Muscle of leg (tissue), 16 donors: ENCODE measurements at places on chromosomes 3 and 15.

- H3K27ac ChIP-seq = no peak overlapping the region
- H3K27me3 ChIP-seq = no peaks in the 10 kb centered on the region
Measured at GRCh38 chr3:12897381-12898289, 56.3 kb upstream of the RPL32 start.

DNA sequence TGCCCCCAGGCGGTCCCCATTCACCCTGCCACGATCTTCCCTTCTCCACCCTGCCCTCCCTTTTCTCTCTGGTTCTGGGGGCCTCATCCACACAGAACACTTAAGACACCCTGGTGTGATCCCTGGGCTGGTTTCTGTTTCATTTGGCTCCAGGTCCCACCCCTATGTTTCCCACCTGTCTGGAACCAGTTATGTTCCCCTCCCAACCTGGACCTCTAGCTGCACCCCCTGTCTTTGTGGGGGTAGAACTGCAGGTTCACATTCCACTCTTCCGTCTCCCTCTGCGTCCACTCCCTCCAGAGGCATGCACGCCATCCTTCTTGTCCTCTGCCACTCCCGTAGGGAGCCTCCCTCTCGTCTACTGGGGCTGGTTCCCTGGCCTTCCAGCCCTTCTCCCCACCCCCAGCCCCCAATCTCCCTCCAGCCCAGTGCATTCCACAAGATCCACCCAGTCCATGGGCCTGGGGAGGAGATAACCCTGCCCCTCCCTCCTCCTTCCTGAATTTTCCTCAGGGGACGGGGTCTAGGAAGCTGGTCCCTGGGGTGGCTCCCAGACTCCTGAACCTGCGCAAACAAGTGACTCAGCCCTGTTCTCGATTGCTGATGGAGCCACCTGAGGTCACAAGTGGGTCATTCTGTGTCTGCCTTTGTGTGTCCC is 73.8 kb downstream of the ABTB1 start:
- no peak overlapping the region for H3K4me3 ChIP-seq
- no peak for DNase-seq
- peaks cover 79% of the 10 kb centered on the region for H3K4me1 ChIP-seq
- H3K27me3 ChIP-seq = no peaks in the 10 kb centered on the region

GRCh38 chr3:150348500-150348899 is 59.6 kb upstream of the TSC22D2 start:
- peaks cover 27% of the 10 kb centered on the region for H3K4me1 ChIP-seq
- DNase-seq = peak; percentile 71
- H3K27me3 ChIP-seq = no peaks in the 10 kb centered on the region
- no peak overlapping the region for H3K4me3 ChIP-seq
- no peaks in the 10 kb centered on the region for H3K36me3 ChIP-seq
- peak overlapping the region; percentile 18 for H3K27ac ChIP-seq

DNA sequence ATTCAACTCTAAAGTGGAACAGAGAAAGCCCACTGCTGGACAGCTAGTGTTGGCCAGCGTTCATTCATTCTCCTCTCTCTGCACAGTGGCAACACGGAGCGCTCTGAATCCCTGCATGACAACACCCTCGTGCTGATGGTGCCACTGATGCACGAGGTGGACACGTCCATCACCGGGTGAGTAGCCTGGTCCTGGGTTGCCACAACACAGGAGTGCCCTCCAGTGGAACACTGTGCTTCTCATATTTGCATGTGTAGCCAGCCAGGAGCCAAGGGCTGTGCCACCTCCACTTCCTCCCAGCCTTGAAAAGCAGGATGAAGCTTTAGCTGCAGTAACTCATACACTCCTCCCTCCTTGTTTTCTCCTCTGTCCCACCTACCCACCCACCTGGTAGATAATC is 120.0 kb upstream of the CTDSPL start:
- peak; percentile 33 for DNase-seq
- no peak overlapping the region for H3K4me3 ChIP-seq
- no peak overlapping the region for H3K27ac ChIP-seq
- H3K4me1 ChIP-seq = peaks cover 4% of the 10 kb centered on the region

DNA sequence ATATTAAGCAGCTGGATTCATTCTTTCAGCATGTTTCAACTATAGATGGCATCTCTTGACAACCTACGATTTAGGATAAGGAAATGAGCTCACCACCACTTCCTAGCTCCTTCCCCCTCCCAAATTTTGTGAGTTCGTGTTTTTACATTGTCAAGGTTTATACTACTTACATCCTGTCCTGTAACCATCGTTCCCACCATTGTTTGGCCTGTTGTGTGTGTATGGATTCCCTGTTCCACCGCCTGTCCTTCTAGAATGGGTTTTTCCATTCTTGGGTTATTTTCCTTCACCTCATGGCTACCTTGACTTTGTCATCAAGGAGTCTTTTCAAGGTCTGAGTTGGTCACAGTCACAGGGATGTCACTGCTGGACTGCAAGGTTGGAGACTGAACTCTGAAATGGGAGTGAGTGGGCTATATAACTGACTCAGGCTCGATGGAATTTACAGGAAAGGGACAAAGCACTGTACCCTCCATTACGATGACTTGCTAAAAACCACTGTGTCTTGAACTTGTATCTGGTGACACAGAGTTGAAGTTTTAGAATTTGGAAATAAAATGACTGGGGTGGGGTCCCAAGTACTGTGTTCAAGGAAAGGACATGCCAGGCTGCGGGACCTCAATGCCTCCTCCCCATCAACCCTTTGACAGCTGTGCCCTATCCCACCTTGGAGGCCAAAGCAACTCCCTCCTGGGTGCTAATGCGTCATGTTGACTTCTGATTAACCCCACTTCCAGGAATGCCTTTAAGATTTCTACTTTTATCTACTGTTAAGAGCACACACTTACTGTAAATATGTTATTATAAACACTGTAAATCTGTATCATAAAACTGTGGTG is 66.8 kb upstream of the BLM start:
- peaks cover 14% of the 10 kb centered on the region for H3K4me1 ChIP-seq
- DNase-seq = peak; percentile 30
- H3K4me3 ChIP-seq = no peak overlapping the region
- H3K27me3 ChIP-seq = no peaks in the 10 kb centered on the region
- H3K36me3 ChIP-seq = peaks cover 3% of the 10 kb centered on the region
- H3K27ac ChIP-seq = peak overlapping the region; percentile 4
